Pancreas (tissue), 10 donors: ENCODE measurements at places on chromosomes 3 and 15.

GRCh38 chr3:185995352-185995751 is 57.5 kb upstream of the TRA2B start:
- no peak for DNase-seq

DNA sequence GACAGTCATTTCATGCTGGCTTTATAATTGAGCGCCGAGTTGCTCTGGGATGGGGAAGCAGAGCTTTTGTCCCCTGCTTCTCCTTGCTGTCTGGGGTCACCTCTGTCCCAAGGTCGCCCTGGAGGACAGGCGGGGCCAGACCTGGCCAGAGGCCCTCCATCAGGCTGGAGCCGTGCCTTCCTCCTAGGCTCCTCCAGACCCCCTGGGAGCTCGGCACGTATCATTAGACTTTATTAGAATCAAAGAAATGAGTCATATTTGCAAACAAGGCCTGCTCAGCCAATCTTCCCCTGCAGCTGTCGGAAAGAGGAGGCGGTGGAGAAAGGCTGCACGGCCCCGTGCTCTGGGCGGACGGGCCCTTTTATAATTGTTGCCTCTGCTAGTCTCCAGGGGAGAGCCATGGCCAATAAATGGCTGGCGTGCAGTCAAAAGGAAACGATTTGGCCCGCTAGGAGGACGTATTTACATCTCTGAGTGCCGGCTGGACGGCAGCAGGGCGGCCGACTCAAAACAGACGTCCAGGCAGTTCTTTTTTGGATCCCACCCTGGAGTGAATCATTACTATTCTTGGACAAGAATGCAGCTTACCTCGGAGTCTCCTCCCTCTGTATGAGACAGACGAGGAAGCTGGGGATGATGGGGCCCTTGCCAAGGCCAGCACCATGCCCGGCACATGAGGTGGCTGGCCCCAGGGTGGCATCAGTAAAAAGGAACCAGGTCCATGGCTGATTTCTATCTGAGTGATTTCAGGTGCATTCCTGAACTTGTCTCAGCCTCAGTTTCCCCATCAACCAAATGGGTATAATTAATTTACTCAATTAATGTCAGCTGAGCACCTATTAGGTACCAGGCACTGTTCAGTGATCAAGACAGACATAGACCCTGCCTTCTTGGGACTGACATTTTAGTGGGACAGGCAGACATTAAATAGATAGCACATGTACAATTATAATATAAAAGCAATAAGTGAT is 50.6 kb downstream of the SLC6A6 start:
- DNase-seq: peak; percentile 83

DNA sequence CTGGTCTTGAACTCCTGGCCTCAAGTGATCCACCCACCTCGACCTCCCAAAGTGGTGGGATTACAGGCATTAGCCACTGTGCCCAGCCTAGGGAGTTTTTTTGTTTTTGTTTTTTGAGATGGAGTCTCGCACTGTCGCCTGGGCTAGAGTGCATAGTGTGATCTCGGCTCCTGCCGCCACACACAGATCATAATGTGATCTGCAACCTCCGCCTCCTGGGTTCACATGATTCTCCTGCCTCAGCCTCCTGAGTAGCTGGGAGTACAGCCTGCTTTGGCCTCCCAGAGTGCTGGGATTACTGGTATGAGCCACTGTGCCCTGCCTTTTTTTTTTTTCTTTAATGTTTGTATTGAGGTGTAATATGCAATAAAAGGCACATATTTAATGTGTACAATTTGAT is 78.2 kb downstream of the SMAD3 start:
- DNase-seq: no peak

- DNase-seq: peak; percentile 94
Measured at GRCh38 chr3:4979428-4980228, at the start of gene BHLHE40. Gene BHLHE40 (plus strand): TSS chr3:4979437. CDS start chr3:4979719, 282 bp downstream.

GRCh38 chr15:51229907-51230330 is 108.5 kb downstream of the CYP19A1 start:
- no peak for DNase-seq

GRCh38 chr15:65318870-65319356 is 14.4 kb downstream of the RNU5B-1 start:
- peak; percentile 86 for DNase-seq

DNA sequence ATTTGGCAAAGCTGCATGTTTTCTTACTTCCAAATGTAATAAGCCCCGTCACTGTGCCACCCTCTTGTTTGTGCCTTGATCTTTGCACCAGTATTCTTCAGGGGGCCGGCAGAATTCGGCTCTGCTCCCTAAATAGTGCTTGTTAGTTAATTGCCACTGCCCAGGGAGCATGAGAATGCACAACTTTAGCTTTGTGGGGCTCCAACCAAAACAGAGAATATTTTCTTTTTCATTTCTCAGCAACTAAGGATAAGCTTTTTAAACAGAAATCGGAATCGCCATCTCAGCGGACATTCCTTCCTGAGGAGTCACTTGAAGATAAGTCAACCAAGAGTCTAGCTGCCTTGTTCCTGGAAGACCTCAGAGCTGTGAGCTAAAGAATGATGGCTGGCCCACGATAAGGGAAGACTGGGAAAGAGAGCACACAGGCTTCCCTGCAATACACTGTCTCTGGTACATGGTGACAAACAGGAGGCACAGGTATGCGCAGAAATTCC is 106.0 kb downstream of the LRIG1 start:
- no peak for DNase-seq
